ENCODE measurements at places on chromosomes 16 and 17.

DNA sequence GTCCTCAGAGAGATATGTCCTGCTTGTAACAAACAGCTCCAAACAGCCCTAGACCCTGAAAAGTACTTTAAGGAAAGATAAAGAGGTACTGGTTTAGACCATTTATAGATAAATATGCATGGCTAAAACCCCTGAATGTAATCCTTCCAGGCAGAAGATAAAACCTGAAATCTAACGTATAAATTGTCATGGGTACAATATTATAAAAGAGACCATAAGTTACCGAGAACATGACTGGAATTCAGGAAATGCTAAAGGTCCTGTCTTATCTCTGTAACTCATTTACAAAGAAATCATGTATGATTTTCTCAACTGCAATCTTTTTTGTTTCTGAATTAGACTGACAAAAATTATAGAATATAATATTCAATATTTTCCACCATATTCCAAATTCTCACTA lies 9.2 kb upstream of the KANSL1 start:
- DNase-seq, result no peak

DNA sequence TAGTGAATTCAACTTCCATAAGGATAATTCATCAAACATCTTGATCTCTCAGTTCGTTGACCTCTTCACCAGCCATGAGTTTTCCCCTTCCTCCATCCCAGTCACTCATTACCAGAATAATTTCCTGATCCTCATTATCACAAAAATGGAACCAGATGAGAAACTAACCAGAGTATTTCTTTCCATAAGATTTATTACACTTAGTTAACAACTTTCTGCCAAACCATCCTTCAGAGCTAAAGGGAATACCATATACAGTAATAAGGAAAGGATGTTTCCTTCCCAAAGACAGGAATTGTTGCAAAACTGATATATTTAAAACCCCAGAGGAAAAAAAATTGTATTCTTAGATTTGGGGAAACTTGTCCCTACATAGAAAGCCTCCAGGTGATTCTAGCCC lies 8.6 kb downstream of the KRTAP29-1 start:
- DNase-seq, result no peak

- DNase-seq, result peak; percentile 92
Measured at GRCh38 chr17:80575057-80575875, 30.6 kb downstream of the RPTOR start.

DNA sequence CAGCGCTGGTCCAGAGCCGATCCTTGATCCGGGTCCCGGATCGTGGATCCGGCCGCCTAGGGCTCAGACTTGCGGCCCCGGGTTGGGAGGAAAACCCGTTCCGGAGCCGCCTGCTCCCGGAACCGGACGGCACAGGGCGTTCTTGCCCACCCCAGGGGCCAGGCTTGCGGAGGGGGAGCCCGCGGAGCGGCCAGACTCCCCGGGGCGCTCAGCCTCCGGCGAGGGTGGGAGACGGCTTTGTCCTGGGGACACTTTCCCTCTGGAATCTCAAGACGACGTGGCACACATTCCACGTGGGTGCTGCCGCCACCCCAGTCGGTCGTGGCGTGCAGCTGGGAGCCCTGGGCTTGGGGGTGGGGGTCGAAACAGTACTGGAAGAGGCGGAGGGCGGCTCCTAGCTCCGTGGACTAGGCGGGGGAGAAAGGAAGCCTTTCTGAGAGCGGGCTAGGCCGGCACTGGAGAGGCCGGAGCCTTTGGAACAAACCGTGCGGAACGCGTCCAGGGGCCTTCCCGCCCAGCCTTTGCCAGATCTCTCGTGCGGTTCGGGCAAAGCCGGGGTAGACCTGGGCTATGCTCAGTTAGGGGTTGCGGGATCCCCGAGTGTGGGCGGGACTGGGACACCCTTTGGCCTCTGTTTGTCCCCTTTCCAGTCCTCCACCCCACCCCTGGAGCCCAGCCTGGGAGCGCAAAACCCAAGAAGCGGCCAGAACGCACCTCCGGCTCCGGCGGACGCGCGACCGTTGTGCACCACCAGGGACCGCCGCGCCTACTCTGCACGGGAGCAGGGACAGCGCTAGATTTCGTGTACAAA lies 26.5 kb downstream of the SREBF1 start:
- peak; percentile 91 for DNase-seq

- no peak for DNase-seq
Measured at GRCh38 chr17:56929362-56929969, 15.6 kb upstream of the TRIM25 start.

- DNase-seq, result no peak
Measured at GRCh38 chr16:89096042-89096717, 2.5 kb downstream of the ACSF3 start.

DNA sequence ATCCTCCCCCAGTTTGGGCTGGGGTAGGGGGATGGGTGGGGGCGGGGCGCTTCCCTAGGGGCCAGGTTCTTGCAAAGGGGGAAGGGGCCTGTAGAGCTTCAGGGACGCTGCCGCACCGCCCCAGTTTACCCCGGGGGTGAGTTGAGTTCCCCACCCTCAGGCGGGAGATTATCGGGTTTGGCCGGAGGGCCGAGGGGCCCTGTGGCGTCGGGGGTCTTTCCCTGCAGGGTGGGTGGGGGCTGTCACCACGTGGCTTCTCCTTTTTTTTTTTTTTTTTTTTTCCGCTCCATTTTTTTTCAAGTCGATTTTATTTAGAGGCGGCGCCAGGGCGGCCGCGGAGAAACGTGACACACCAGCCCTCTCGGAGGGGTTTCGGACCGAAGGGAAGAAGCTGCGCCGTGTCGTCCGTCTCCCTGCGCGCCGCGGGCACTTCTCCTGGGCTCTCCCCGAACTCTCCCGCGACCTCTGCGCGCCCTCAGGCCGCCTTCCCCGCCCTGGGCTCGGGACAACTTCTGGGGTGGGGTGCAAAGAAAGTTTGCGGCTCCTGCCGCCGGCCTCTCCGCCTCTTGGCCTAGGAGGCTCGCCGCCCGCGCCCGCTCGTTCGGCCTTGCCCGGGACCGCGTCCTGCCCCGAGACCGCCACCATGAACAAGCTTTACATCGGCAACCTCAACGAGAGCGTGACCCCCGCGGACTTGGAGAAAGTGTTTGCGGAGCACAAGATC lies at the start of gene IGF2BP1:
TSS of gene IGF2BP1 (plus strand) at position 283 of the 724 bp plus-strand sequence. CDS start at position 644, 361 bp downstream.
- DNase-seq, result peak; percentile 64

DNA sequence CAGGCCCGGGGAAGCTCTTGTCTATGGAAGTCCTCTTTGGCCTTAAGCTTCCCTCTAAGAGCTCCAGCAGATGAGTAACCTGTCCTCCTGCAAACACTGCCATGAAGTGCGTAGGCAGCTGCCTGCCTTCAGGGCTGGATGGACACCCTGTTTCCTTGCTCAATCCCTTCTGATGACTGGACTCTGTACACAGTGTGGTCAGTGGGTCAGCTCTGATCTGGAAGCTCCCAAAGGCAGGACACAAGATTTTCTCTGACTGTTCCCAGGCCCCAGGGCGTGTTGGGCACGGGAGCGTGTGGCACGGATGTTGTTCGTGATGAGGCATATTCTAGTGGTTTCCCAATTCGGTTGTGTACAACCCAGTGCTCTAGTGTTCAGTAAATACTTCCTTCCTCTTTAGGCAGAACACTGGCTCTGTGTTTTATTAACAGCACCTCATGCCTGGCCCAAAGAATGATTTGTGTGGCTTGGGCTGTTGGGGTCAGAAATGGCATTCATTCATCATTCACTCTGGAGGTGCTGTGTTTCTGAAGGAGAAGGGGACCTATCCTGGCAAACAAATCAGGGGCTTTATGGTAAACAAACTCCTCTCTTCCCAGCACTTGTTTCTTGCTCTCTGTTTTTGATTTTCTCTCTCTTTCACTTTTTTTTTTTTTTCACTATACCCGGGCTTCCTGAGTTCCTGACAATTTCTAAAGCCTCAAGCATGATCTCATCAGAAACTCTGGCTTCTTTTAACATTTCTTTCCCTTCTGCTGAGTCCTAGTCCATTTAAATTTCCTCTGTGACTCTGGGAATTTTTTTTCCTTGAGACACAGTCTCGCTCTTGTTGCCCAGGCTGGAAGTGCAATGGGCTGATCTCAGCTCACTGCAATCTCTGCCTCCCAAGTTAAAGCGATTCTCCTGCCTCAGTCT lies 12.0 kb upstream of the RNF157 start:
- no peak for DNase-seq

- peak; percentile 38 for DNase-seq
Measured at GRCh38 chr16:12178251-12178990, 201.9 kb downstream of the SNX29 start.

DNA sequence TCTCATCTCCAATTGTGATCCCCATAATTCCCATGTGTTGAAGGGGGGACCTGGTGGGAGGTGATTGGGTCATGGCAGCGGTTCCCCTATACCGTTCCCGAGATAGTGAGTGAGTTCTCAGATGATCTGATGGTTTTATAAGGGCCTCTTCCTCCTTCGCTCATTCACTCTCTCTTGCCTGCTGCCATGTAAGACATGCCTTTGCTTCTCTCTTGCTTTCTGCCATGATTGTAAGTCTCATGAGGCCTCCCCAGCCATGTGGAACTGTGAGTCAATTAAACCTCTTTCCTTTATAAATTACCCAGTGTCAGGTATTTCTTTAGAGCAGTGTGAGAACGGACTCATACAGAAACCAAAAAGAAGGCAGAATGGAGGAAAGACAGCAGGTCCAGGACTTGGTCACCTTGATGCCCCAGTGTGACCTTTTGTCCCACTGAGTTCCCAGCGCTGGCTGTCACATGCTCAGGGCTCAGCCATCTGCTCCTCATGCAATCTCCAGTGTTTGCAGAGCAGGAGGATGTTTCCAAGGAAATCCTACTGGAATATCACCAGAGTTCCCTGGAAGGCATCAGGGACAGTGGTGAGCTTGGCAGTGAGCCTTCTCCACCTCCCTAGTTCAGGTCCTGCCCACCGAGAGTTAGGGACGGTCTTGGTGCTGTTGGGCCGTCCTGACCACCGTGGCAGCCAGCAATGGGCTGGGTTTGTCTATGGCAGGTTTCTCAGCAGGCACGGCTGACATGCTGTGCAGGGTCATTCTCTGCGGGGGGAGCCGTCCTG lies 96.7 kb downstream of the SEC14L1 start:
- DNase-seq, result no peak

DNA sequence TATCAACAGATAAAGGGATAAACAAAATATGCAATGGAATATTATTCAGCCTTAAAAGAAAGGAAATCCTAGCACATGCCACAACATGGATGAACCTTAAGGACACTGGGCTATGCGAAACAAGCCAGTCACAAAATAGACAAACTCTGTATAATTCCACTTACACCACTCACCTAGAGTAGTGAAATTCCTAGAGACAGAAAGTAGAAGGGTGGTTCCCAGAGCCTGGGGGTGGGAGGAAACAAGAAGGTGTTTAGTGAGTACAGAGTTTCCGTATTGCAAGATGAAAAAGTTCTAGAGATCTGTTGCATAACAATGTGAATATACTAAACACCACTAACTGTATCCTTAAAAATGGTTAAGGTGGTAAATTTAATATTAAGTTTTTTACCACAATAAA lies 10.0 kb downstream of the SPOP start:
- DNase-seq, result no peak

- no peak for DNase-seq
Measured at GRCh38 chr16:48536614-48537200, 73.3 kb downstream of the N4BP1 start.

- DNase-seq, result peak; percentile 3
Measured at GRCh38 chr17:30954046-30954830, 16.6 kb upstream of the RNF135 start.

GRCh38 chr16:31130899-31131298 lies 4.6 kb downstream of the PRSS8 start:
- DNase-seq, result peak; percentile 77

DNA sequence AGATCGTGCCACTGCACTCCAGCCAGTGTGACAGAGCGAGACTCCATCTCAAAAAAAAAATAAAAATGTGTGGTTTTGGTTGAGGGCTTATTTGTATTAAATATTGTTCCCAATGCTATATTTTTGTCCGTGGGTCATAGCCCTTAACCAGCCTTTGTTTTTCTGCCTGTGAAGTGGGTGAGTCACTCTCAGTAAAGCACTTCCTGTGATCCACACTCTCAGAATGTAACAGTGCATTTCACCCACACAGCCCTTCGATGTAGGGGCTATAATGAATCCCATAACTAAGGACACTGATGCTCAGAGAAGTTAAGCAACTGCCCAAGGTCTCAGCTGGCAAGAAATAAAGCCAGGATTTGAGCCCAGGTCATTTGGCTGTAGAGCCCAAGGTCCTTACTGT lies 34.7 kb upstream of the POLR3E start:
- no peak for DNase-seq

DNA sequence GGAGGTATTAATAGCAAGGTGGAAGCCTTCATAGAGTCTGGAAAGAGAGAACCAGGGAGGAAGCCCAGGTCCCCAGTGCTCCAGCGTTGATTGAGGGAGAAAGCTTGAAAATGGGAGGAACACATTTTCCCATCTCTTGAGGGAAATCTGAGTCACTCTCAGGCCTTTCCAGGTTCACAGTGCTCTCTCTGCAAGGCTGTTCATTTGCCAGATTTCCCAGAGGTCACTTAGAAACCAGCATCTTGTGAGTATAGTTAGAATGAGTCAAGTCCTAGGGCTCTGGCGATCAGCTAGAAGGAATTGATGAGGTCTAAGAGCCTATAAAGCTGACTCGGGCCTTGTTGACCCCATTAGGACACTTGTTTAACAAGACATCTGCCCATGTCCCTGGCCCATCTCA lies 17.7 kb upstream of the ZNF594 start:
- DNase-seq, result no peak

DNA sequence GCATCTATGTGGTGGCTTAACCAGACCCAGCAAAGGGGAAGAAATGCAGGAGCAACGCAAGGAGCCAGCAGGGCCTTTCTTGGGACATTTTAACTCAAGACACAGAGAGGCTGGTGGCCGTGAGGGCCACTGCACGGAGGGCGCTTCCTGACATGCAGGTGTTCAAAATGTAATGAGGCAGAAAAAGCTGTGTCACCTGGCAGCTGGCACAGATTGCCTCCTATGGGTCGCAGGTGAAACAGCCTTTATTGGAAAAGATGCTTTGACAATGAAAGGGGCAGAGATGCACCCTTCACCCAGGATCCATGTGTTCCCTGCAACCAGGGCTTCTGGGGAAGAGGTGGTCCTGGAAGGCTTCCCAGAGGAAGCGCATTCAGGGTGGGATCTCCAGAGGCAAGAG lies 219.3 kb downstream of the XYLT1 start:
- DNase-seq, result no peak

DNA sequence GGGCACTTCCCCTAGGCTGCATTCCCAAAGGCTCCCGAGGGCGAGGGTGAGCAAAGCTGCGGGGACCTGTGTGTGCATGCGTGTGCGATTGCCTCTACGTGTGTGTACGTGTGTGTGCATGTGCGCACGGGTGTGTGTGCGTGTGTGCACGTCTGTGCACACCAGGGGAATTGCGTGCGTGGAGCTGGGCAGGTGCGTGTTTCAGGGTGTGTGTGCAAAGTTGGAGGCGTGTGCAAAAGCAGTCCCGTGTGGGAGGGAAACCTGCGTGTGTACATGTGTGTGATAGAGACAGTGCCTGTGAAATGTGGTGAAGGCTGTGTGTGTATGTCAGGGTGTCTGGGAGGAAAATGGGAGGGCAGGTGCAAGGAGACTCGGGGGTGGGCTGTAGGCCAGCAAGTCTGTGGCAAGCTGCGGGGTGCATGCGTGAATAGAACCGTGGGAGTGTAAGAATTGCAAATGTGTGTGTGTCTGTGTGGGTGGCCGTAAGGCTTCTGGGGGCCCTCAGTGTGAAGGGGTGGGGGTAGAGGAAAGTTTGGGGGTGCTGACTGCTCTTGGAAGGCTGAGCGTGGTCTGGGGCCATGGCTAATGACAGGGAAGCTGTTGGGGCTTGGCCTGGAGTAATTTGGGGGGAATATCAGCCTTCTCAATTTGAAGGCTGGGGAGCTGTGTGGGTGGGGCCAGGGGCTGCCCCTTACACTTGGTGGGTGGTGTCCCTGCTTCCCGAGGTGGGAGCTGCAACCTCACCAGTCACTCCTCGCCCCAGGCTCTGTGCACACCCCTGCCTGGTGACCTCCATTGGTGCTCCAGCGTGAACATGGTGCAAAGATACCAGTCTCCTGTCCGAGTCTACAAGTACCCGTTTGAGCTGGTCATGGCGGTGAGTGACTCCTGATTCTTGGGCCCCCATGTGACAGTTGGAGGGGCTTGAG lies 644 bp downstream of the SEC14L5 start:
- no peak for DNase-seq

All from iPS-NIHi11 (cell line).